ENCODE measurements at places on chromosomes 6 and 20.

DNA sequence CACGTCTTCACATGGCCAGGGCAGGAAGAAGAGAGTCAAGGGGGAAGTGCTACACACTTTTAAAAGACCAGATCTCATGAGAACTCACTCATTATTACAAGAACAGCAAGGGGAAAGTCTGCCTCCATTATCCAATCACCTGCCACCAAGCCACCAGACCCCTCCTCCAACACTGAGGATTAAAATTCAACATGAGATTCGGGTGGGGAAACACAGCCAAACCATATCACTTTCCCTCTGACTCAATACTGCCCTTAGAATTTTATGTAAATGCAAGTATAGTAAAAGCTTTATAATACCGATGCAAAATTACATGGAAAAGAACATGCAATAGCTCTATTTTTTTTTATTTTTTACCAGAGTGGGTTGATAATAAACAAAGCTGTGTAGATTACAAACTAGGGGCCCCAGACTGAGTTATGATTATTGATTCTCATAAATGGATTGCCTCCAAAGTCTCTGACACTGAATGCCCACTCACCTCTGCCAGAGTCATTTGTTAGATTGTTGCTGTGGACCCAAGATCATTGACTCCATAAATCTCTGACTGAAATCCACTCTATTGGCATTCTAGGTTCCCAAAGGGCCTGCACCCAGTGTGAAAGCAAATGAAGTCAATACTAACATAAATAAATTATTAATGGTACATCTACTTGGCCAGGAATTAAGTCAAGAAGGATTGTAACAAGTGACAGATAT, 184.8 kb upstream of the FUT9 start:
- H3K4me3 ChIP-seq, result no peak overlapping the region
- no peak overlapping the region for H3K27ac ChIP-seq
- no peaks in the 10 kb centered on the region for H3K36me3 ChIP-seq
- no peaks in the 10 kb centered on the region for H3K4me1 ChIP-seq
- no peaks in the 10 kb centered on the region for H3K27me3 ChIP-seq
- DNase-seq, result no peak

- no peak for DNase-seq
- H3K27me3 ChIP-seq, result peaks cover 11% of the 10 kb centered on the region
- H3K36me3 ChIP-seq, result no peaks in the 10 kb centered on the region
- H3K27ac ChIP-seq, result no peak overlapping the region
- H3K4me3 ChIP-seq, result no peak overlapping the region
Measured at GRCh38 chr6:161590961-161591627, 317.2 kb upstream of the AGPAT4 start.

- H3K4me1 ChIP-seq, result no peaks in the 10 kb centered on the region
- H3K36me3 ChIP-seq, result no peaks in the 10 kb centered on the region
- no peak for DNase-seq
Measured at GRCh38 chr6:29990931-29991330, 48.6 kb downstream of the HLA-A start.

DNA sequence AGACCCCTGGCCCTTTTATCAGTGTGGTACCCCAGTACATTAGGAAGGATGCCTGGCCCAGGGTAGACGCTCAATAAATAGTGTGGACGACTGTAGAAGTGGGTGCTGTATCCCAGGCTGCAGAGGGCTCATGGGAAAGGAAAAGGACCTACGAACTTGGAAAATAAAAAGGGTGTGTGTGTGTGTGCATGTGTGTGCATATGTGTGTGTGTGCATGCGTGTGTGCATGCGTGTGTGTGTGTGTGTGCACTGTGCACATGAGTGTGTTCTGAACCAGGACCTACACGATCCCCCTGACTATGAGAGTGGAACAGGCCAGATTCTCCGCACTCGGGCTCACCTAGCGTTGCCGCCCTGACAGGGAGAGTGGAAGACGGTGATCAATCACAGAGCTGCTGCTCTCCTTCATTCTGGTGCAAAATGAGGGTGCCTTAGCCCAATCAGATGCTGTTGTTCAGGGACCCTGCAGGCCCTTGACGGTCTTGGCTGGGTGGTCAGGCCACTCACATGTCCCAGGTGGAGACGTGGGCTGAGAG, 3.5 kb upstream of the UNC93A start:
- DNase-seq, result no peak
- no peak overlapping the region for H3K27ac ChIP-seq
- H3K4me3 ChIP-seq, result no peak overlapping the region
- peaks cover 42% of the 10 kb centered on the region for H3K4me1 ChIP-seq
- H3K36me3 ChIP-seq, result no peaks in the 10 kb centered on the region

DNA sequence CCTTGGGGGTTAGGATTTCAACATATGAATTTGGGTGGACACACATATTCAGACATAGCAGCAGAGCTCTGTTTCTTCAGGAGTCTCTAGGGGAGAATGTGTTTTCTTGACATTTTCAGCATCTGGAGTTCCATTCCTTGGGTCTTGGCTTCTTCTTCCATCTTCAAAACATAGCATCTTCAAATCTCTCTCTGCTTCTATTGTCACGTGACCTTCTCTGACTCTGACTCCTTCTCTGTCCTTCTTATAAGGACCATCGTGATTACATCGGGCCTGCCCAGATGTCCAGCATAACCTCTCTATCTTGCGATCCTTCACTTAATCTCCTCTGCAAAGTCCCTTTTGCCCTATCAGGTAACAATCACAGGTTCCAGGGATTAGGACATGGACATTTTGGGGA, 101.0 kb upstream of the CHD6 start:
- no peaks in the 10 kb centered on the region for H3K36me3 ChIP-seq
- H3K4me3 ChIP-seq, result no peak overlapping the region
- H3K27me3 ChIP-seq, result peaks cover 9% of the 10 kb centered on the region
- no peak overlapping the region for H3K27ac ChIP-seq
- DNase-seq, result no peak

GRCh38 chr6:109801794-109802193, 110.7 kb downstream of the FIG4 start:
- H3K4me1 ChIP-seq, result no peaks in the 10 kb centered on the region
- H3K4me3 ChIP-seq, result no peak overlapping the region
- H3K27ac ChIP-seq, result no peak overlapping the region
- DNase-seq, result no peak

DNA sequence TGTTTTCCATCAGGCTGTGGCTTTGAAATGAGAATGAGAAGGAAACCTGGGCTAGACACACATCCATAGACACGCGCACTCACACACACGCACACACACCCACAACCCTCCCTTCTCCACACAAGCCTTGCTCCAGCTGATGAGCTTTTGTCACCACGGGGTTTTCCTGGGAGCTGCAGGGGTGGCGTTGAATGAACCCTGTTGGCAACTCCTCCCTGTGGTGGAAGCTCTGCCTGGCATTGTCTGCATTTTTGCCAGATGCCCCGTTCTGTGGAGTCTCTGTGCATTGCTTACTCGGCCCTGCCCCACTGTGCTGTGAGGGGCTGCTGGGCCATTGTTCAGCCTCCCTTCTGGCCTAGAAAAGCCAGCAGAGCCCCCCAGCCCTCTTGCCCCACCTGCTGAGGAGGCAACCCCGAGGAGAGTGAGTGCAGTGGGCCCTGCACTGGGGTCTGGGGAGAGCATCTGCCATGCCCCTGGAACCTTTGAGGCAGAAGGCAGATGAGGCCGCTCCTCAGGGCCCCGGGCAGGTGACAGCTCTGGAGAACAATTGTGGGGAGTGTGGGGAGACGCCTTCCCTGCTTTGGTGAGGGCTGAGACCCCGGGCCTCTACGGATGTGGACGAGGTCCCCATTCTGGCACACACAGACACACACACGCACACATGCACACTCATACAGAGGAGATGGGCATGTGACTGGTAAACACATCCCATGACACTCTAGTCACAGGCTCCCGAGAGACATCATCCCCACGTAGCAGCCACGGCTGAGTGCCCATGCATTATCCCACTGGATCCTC, 9.9 kb downstream of the ADIG start:
- H3K36me3 ChIP-seq, result no peaks in the 10 kb centered on the region
- no peak for DNase-seq
- no peak overlapping the region for H3K27ac ChIP-seq

DNA sequence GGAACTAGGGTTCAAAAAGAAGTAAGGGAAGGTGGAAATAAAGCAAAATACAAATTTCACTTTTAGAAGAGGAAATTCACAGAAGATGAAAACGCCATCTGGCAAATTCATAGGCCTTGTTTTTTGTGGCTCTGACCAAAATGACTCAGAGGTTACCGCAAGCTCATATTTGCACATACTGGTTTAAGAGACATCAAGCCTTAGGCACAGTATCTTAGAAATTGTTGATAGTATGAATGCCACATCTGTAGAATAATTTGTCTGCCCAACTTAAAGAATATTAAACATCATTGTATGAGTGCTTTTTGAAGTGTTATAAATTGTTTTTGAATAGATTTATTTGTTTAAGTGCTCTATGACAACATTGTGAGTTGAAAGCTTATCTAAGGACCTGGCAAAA, 10.6 kb downstream of the TAAR1 start:
- H3K4me1 ChIP-seq, result no peaks in the 10 kb centered on the region
- no peak overlapping the region for H3K4me3 ChIP-seq
- no peaks in the 10 kb centered on the region for H3K36me3 ChIP-seq

GRCh38 chr6:159788753-159789376, 537 bp downstream of the TCP1 start:
- H3K27ac ChIP-seq, result peak overlapping the region; percentile 87
- peak; percentile 41 for DNase-seq
- H3K4me1 ChIP-seq, result peaks cover 31% of the 10 kb centered on the region

- H3K27ac ChIP-seq, result no peak overlapping the region
- peaks cover 47% of the 10 kb centered on the region for H3K4me1 ChIP-seq
- no peaks in the 10 kb centered on the region for H3K27me3 ChIP-seq
- no peak for DNase-seq
- H3K36me3 ChIP-seq, result no peaks in the 10 kb centered on the region
Measured at GRCh38 chr20:15561707-15562404, 1011.4 kb downstream of the KIF16B start.

GRCh38 chr20:47343007-47343472, 13.5 kb downstream of the ZMYND8 start:
- no peaks in the 10 kb centered on the region for H3K27me3 ChIP-seq
- peaks cover 41% of the 10 kb centered on the region for H3K36me3 ChIP-seq
- no peak overlapping the region for H3K4me3 ChIP-seq
- no peak for DNase-seq

- no peak overlapping the region for H3K27ac ChIP-seq
- H3K4me1 ChIP-seq, result no peaks in the 10 kb centered on the region
- no peaks in the 10 kb centered on the region for H3K36me3 ChIP-seq
- no peak for DNase-seq
- peaks cover 4% of the 10 kb centered on the region for H3K27me3 ChIP-seq
Measured at GRCh38 chr6:161683400-161683799, 409.5 kb upstream of the AGPAT4 start.

Measured in mesothelial cell of epicardium (in vitro differentiated cells).